Skeletal muscle cell (primary cell): ENCODE measurements at places on chromosomes 2 and 18.

GRCh38 chr2:95382192-95382591 is 20.3 kb upstream of the FAHD2A start:
- DNase-seq = no peak

DNA sequence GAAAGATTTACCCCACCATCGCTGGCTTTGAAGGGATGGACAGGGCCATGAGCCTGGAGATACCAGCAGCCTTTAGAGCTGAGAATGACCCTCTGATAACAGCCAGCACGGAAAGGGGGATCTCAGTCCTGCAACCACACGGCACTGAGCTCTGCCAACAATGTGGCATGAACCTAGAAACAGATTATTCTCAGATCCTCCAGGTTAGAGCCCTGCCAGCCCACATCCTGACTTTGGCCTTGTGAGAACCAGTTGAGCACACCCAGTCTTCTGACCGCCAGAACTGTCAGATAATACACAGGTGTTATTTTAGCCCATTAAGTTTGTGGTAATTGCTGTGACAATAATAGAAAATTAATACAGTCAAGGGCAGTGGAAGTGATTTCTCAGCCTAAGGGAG is 9.4 kb upstream of the GNLY start:
- no peak for DNase-seq

DNA sequence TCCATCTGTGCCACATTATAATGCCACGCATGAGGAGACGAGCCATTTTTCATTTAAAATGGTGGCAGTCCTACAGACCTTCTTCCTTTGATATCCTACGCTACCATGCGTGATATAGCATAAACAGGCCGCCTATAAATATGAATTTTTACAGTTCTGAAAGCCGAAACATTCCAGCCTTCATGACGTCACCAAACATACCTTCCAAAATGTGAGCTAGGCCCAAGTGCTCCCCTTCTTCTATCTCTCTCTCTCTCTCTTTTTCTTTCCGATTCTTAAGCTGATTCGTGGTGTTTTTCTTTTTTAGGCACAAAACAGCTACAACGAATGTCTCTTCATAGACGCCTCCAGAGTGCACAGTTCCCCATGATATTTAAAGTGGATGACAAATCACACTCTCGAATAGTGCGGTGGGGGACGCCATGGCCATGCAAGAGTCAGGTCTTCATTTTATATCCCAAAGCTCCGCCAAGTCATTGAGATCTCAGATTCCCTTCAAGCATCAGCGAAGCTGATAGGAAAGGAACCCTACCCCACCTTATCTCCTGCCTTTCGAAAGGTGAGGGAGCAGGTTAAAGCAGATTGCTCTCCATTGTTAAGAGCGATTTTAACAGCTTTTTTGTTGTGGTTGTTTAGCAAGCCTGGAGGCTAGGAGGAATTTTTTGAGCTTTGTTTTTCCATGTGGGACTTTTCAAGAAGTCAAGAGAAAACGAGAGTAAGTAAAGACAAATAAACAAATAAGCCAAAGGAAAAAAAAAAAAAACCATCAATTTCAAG is 436.3 kb downstream of the CMPK2 start:
- no peak for DNase-seq

- DNase-seq = no peak
Observed at GRCh38 chr2:11133238-11133935, 21.9 kb upstream of the SLC66A3 start.

DNA sequence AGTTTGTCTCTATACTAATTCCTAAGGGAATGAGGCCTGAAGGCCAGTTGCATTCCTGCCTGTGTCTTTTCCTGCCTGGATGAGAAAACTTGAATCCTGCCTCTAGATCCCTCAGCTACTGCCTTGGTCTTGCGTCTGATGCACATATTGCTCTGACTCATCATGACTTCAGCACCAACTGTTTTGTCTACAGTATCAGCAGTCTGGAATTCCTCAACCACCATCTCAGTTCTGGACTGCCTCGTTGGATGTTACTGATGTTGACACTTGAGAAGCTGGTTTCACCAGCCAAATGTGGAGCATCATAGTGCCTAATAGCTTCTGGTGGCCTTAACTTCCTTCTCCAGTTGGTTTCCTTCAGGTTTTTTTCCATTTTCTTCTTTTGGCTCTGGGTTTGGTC is 211.0 kb downstream of the CTNNA2 start:
- peak; percentile 88 for DNase-seq

DNA sequence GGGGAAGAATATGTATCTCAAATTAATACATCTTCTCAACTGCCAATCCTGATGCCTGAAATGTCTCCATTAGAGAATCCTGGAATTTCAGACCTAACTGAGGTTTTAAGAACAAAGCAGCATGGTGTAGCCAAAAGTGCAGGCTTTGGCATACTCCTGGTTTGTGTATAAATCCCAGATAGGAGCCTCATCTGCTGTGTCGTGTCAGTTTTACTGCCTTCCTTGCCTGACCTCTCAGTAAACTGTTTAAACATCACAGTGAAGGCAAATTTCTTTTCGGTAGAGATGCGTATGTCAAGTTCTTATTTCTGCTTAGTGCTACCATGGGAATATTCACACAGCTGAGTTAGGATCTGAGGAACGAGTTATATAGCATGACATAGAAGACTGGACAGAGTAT is 7.3 kb downstream of the SCG2 start:
- no peak for DNase-seq

DNA sequence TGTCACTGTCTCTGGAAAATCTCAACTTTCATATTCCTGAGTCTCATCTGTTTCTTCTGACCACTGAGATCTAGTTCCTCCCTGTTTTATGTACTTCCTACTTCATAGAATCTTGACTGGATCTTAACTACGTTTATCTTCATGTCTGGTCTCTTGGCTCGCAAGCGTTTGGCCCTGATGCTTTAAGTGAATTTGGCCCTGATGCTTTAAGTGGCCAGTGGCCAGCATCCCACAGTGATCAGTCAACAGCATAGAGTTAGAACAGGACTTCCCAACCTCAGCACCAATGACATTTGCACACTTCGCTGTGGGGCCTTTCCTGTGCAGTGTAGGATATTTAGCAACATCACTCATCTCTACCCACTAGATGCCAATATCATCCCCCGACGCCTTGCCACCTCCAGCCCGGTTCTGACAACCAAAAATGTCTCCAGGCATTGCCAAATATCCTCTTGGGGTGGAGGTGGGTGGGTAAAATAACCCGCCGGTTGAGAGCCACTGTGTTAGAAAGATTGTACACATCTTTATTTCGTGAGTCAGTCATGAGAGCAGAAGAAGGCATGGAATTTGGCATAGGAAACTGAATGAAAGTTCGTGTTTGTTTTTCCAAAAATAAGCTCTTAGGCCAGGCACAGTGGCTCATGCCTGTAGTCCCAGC is 12.2 kb downstream of the TM4SF20 start:
- DNase-seq = peak; percentile 76

DNA sequence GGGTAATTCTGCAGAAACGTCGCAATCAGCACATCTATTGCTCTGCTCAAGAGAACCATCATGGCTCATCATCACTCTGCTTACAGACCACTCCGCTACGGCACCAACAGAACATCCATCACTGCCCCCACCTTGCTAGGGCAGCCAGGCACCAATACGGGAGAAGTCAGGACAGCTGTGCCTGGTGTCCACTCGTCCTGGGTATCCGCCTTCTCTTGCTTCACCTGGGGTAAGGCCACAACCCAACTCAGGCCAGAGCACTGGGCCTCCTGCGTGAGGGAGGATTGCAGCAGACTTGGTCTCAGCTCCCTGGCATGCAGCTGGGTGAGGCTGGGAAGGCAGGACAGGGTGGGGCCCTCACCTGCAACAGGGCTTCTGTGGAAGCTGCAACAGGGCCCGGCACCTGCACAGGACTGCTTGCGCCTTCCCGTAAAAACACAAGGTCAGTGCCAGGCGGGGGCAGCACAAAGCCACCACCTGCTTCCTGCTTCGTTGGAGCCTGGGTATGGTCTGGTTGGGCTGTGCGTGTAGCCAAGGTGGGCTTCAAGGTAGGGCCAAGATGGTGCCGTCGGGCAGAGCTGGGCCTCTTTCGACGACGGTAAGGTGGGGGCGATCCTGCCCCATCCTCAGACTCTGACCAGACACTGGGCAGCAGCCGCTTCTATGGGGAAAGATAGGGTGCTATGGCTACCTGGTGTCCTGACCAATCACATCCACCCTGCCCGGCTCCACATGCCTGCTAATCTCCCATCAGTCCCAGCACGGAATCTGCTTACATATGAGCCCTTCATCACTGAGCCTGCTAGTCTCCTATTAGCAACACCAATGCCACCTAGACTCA is 7.1 kb upstream of the CFAP53 start:
- DNase-seq = no peak

GRCh38 chr2:22282220-22282619 is 1102.8 kb upstream of the KLHL29 start:
- no peak for DNase-seq

DNA sequence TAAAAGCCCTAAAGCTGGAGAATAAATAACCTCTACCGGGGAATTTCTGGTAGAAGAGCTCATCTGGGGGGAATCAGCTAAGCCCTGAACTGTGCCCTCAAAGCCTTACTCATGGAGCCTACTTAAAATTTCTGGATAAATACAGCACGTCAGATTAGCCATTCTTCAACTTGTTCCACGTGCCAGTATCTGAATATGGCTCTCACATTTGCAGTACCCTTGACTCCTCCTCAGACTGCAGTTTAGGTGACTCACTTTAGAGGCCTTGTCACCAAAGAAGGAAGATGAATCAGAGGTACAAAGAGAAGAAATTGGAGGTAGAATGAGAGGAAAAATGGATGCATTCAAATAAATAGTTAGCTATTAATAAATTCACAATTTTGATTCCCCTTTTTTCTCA is 34.6 kb upstream of the POTEC start:
- DNase-seq = no peak

- no peak for DNase-seq
Observed at GRCh38 chr2:158997037-158997790, 28.8 kb downstream of the TANC1 start.

DNA sequence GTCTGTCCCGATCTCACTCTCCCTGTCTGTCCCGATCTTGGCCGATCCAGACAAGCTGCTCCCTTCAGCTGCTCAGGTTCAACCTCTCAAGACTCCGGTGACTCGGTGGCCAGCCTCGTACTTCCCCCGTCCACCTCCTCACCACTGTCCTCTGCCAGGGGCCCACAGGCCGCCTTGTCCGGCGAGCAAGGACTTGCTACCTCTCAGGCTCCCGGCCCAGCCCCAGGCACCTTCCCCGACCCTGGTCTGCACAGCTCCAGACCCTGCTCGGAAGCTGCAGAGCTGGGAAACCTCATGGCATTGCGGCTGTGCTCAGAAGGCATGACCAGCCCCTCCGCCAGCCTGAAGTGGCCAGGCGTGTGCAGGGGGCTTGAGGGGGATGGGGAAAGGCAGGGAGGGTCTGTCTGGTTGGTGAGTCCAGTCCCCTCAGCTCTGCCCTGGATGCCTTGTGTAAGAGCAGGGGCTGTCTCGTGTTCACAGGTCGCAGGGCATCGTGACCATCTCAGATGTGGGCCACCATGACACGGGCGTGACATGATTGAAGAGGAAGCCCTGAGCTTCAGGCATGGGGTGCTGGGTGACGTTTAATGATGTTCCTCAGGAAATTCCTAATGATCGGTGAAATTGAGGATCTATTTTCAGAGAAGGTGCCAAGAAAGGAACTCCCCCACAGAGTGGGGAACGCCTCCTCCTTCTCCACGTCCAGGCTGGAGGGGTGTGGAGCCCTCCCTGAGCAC is 121.2 kb upstream of the CTDP1 start:
- no peak for DNase-seq

- no peak for DNase-seq
Observed at GRCh38 chr2:59047373-59047995, 806.4 kb upstream of the FANCL start.

DNA sequence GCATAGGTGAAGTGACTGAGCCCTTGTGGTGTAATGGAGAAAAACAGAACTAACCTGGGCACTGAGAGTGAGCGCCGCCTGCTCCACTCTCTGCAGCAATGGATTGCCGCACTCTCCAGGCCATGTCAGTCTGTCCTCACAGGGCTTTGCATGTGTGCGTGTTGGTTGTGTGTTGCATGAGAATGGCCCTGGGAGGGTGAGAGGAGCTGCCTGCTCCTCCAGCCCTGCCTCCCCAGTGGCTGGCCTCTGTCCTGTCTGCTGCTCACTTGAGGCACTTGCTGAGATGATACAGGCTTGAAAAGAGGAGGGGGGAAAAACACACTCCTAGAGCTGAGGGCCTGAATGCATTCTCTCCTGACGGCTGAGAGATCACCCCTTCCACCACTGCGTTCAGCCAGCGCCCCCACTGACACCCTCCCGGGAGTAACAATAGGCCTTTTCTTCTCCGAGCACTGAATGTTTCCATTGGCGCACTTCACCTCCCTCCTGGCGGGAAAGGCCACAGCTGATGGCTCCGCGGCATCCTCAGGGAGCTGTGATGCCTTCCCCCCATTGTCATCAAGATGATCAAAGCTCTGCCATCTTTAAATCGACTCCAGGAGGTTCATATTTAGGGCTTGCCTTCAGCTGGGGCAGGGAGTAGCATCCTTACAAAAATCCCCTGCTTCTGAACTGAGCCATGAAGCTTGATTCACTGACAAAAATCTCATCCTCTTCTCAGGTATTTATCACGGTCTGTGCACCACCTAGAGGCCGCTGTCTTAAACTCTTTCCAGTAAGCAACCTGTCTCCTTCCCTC is 49.9 kb upstream of the DAPL1 start:
- DNase-seq = no peak

- no peak for DNase-seq
Observed at GRCh38 chr18:70659036-70659925, 370.4 kb downstream of the SOCS6 start.

DNA sequence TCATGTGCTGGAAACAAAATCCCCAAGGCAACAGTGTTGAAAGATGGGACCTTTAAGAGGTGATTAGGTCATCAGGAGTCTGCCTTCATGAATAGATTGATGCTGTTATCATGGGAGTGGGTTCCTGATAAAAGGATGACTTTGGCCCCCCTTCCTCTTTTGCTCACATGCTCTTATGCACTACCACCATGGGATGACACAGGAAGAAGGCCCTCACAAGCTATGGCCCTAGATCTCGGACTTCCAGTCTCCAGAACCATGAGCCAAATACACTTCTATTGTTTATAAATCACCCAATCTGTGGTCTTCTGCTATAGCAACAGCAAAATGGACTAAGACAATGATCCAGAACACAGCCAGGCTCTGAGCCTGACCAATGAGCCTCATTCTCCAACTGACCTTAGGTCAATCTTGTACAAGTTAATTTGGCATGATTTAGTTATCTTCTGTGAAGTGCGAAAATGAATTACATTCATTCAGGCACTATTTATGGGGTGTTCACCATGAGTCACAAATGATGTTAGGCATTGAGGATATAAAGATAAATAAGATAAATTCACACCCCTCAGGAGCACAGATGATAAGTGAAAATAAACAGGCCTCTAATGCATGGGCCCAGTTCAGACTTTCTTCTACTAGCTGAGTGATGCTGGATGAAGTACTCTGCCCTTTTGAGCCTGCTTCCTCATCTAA is 37.7 kb upstream of the NT5C1B start:
- DNase-seq = no peak

GRCh38 chr2:157107460-157107859 is 150.0 kb upstream of the GALNT5 start:
- DNase-seq = no peak

- DNase-seq = no peak
Observed at GRCh38 chr18:48983793-48984437, 33.1 kb upstream of the SMAD7 start.

- no peak for DNase-seq
Observed at GRCh38 chr18:26657631-26658581, 109.6 kb upstream of the KCTD1 start.
